ENCODE measurements at places on chromosomes 5 and 9.

DNA sequence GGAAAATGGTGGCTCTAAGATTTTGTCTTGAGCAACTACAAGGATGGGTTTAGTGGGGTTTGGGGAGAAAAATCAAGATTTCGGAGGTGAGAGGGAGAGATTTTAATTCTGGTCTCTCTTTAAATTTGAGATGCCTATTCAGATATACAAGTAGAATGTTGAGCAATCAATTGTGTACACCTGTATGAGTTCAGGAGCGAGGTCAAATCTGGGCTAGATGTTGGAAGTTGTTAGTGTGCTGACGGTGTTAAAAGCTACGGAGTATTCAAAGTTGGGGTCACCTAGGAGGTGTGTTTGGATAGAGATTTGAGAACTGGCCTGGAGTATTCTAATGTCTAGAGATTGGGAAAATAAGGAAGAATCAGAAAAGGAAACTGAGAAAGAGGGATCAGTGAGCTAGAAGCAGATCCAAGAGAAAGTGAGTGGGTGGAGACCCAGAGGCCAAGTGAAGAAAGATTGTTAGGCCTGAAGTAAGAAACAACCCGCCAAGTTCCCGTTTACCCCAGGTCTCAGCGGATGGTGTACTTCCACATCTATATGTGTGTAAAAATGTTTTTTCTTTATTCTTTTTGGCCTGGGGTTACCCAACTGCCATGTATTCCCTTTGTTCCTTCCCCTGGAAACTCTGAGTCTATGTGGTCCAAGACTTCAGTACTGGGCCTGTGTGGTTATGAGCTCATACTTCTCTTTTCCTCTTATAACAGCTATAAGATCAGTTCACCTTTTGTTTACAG is 11.9 kb upstream of the ARHGAP26 start:
- DNase-seq: no peak

- DNase-seq: no peak
Observed at GRCh38 chr5:149073213-149073612, 10.4 kb upstream of the SH3TC2 start.

DNA sequence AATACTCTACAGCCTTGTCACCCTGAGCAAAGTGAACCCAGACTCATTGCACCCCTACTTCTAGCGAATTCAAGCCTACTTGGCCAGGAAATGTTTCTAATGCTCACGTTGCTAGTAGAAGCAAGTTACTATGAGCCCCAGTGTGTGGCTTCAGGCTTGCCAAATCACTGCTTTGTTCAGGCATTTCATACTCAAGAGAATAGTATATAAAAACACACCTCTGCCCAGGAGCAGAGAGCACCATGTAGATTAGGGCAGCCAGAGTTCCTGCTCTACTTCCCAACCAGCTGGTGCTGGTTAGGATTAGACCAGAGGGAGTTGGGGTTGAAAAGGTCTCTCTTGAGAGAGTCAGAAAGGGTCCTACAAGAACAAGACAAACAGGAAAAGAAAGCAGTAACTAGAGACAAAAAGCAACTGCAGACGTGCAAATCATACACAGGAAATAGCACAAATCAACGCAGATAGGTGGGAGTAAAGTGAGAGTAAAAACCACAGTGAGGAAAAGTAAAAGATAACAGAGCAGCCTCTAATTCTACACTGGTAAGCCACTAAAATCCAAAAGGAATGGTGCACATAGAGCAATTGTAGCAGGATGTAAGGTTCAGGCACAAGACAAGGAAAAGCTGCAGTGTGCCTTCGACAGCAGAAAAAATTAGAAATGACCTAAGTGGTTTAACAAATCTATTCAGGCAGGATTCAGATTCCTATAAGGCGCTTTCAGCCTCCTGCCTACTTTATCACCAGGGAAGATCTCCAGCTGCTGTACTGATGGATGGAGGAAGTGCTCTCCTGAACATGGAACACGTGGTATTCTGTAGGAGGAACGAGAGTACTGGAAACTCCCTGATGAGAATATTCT is 49.6 kb upstream of the KIF2A start:
- peak; percentile 18 for DNase-seq

- DNase-seq: no peak
Observed at GRCh38 chr9:17082343-17083064, 52.3 kb upstream of the CNTLN start.

DNA sequence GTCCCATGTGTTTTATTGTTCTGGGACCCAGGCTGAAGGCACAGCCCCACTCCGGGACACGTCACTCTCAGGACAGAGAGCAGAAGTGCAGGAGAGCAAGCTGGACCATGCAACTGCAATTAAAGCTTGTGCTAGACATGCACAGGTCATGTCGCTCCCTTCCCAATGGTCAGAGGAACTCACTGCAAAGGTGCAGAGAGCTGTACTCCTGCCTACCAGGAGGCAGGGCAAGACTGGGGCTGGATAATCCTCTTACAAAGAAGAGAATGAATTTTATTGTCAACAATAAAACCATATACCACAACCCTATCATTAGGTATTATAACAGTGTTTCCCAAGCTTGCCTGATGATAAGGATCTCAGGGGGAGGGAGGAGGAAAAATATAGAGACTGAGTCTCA is 74.0 kb upstream of the NEK6 start:
- no peak for DNase-seq

GRCh38 chr5:181217803-181218062 is 5.3 kb upstream of the TRIM41 start:
- no peak for DNase-seq

DNA sequence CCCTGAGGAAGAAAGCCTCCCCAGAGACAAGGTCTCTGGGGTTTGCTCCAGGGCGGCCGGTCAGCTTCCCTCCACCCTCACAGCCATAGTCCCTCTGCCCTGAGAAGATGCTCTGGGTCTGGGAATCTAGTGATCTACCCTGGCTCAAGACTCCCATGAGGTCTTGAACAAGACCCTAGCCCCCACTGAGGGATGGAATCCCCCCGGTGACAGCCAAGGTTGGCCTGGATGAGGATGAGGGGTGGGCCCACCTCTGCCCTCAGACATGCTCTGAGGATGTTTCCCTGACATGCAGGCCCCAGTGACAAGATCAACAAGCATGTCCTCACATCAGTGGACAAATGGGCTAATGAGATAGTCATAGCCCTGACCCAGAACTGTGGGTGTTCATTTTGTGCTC is 138.6 kb downstream of the C5orf15 start:
- no peak for DNase-seq

All from CD4-positive, alpha-beta T cell treated with Interleukin-15 for 4 hours (primary cell).